Right hindlimb (tissue), 1 donor: ENCODE measurements at places on chromosomes 5 and 9.

GRCh38 chr9:119961774-119962424, 592.7 kb upstream of the BRINP1 start:
- DNase-seq: peak; percentile 32

DNA sequence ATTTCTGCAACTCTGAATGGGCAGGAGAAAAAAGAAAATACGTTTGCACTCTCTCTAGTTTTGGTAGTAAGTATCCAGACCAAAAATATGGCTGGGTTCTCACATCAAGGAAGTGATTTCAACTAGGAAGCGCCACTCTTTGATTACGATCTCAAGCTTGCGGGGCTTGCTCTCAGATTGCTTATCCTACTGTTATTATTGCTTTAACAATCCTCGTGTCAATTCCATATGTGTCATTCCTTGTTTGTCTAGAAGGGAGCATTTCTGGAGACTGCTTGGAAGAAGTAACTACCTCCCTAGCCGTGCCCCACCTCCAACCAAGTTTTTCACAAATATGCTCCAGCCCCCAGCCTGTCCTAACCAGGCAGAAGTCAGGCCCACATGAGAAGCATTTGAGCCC, 3.5 kb downstream of the PRUNE2 start:
- no peak for DNase-seq

DNA sequence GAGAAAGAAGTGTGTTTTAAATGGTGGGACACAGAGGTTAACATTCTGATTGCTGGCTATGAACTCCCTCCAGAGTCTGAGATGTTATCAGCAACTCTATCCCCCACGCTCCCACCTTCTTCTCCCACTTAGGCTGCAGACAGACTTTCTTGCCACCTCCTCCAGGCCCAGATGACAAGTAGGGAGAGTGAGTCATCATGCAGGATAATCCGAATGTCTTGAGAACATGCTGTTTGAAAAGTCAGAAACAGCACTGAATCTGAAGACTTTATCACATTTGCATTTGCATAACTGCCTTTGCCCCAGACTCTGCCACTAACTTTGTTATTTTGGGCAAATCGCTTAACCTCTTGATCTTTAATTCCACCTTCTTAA, 139.8 kb downstream of the ESM1 start:
- no peak for DNase-seq

- no peak for DNase-seq
Measured at GRCh38 chr9:131851414-131851813, 111.5 kb upstream of the RAPGEF1 start.
